ENCODE measurements at places on chromosomes 5 and 9.
A peak's percentile ranks its signal among the peaks of the same experiment; 100 is the strongest.

- no peak for DNase-seq
Observed at GRCh38 chr5:87851603-87852002, 417.0 kb downstream of the TMEM161B start.

DNA sequence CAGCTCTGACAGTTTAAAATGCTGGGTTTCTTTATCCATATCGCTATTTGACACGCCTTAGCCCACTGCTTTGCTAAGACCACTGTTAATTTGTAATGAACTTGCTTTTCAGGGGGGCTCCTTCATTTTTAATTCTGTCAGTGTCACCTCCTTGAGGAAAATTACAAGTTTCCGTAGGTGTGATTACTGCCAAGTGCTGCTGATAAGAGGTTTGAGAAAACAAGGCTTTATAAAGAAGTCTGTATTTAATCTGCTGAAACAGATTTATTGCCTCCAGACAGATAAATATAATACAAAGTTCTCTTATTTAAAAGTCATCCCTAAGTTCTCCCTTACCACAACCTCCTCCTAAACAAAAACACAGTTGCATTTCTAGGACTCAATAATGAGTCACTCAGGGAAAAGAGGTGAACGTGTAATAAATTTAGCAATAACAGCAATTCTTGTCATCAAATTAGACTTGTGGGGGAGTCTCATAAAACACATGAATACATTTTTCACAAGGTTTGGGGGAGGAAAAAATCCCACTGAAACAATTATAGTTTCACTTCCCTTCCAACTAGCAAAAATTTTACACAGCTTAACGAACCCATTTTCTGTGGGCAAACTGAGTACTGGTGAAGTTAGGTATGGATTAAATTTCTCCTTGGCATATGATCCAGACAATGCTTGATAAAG is 72.8 kb downstream of the MAPKAP1 start:
- no peak for DNase-seq

GRCh38 chr5:143557061-143557818 is 153.8 kb upstream of the NR3C1 start:
- DNase-seq: no peak

GRCh38 chr9:94927762-94928670 is 201.5 kb downstream of the AOPEP start:
- DNase-seq: no peak

DNA sequence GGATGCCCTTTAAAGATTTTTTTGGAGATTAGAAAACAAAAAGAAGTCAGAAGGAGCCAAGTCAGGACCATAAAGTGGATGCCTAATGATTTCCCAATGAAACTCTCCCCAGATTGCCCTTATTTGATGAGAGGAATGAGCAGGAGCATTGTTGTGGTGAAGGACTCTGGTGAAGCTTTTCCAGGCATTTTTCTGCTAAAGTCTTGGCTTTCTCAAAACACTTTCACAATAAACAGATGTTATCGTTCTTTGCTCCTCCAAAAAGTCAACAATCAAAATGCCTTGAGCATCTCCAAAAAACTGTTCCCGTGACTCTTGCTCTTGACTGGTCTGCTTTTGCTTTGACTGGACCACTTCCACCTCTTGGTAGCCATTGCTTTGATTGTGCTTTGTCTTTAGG is 121.8 kb downstream of the CAAP1 start:
- no peak for DNase-seq

DNA sequence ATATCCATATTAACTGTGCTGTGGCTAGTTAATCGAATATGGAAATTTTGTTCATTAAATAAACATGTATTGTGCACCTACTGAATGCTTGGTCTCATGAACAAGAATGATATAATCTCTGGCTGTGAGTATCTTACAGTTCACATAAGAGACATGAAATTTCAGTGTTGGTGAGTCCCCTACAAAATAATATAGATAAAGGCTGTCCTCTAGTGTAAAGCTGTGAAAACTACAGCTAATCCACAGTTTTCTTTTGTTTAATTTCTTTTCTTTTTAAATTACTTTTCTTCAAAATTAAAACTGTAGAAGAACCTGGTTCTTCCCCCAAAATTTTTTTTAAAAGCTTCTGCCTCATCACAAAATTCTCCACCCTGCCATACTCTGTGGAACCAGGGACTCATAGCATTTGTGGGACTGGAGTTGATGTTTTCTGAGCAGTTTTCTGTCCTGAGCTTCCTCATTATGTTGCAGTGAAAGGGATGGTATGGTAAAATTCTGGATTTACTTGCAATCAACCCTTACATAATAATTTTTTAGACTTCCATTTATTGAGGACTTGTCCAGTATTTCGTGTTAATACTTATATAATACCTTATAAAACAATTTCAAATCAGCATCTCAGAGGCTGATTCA is 135.0 kb downstream of the STK32A start:
- DNase-seq: no peak

- peak; percentile 4 for DNase-seq
Observed at GRCh38 chr5:124583469-124584350, 162.7 kb downstream of the ZNF608 start.

DNA sequence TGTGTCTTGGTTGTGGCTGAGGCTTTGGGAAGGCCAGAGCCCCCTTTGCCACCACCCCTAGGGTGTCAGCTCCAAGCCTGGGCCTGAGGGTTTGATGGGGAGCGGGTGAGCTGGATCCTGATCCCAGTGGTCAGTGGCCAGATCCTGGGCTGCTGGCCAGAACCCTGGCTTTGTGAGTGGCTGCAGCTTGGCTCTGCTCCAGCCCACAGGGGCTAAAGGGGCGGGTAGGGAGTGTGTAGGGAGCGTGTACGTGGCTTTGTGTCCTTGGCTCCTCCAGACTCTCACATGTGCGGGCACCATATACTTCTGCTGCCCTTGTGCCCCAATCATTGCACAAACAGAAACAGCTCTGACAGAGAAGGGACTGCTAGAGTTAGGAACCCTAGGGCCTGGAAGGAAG is 1.2 kb upstream of the IL11RA start:
- no peak for DNase-seq

- DNase-seq: no peak
Observed at GRCh38 chr5:121681229-121681855, 170.3 kb upstream of the FTMT start.

DNA sequence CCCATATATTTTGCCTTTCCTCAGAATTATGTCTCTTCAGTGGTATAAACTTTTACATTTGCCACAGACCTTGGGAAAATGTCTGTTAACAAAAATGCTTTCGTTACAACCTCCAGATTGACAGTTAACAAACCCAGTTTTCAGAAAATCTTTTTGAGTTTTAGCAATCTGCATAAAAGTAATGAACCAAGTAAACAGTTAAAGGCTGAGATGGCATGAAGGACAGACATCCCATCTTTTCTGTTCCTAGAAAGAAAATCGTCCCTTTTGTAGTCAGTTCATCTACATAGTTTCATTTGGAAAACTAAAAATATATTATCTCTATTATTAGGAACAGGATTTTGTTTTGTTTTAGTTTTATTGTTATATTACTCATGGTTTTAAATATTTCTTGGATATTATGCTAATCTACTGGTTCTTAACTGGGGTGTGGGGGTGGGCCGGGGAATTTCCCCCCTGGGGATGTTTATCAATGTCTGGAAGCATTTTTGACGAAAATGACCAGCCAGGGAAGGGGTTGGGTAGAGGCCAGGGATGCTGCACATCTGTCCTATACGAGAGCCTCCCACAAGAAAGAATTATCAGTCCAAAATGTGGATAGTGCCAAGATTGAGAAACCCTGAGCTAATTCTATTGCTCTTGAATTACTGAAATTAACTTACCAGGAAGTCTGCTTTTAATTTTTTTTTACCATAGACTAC is 11.9 kb downstream of the FYB1 start:
- DNase-seq: no peak

GRCh38 chr9:134321531-134321930 is 4.7 kb upstream of the RXRA start:
- no peak for DNase-seq

DNA sequence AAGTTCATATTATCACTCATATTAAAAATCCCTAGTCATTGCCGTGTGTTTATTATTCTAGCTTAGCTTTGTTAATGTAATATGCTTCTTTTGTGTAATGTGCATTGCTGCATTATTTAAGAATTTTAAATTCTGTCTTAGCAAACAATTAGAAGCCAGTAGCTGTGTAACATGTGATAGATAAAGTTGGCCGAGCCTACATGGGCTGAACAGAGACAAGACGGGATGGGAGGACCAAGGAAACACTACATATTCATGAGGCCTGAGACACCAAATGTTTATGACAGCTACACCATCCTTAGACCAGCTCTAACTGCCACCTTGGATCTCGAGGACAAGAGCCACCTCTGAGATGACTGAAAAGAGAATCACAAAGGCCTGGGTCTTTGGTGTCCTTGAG is 51.0 kb upstream of the COL15A1 start:
- DNase-seq: no peak

DNA sequence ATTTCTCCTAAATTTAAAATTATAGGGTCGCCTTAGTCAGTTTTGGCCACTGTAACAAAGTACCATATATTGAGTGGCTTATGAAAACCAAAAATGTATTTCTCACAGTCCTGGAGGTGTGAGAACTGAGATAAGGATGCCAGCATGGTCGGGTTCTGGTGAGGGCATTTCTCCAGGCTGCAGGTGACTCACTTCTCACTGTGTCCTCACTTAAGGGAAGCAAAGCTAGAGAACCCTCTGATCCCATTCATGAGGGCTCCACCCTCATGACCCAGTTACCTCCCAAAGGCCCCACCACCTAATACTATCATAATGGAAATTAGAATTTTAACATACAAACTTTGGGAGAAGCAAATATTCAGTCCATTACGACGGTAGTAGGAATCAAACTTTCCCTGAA is 75.1 kb upstream of the FBN2 start:
- DNase-seq: no peak

- no peak for DNase-seq
Observed at GRCh38 chr5:133400831-133401351, 211.4 kb downstream of the FSTL4 start.

DNA sequence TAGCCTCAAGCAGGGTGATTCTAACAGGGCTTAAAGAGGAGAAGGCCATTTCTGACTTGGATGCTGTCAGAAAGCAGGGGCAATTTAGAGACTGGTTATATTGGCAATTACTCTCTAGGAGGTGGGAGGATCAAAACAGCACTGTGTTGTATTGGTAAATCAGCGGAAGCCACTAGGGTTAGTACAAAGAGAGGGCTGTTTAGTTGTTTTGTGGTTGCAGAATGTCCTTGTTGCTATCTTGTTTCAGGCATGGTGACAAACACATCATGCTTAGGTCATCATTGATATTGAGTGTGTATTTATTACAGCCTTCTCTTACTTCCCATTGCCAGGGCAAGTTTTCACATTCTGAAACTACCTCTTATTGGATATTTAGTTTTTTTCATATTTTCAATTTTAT is 165.3 kb downstream of the TAF11L14 start:
- no peak for DNase-seq

GRCh38 chr9:70859694-70860093 is 261.7 kb downstream of the TRPM3 start:
- DNase-seq: no peak

- no peak for DNase-seq
Observed at GRCh38 chr5:14721990-14722656, 57.6 kb downstream of the OTULIN start.

- DNase-seq: no peak
Observed at GRCh38 chr9:30977965-30978364, 1406.5 kb upstream of the ACO1 start.

GRCh38 chr9:108750661-108751215 is 105.0 kb downstream of the ACTL7B start:
- no peak for DNase-seq

- DNase-seq: no peak
Observed at GRCh38 chr9:119368179-119368578, 1.1 kb downstream of the BRINP1 start.

DNA sequence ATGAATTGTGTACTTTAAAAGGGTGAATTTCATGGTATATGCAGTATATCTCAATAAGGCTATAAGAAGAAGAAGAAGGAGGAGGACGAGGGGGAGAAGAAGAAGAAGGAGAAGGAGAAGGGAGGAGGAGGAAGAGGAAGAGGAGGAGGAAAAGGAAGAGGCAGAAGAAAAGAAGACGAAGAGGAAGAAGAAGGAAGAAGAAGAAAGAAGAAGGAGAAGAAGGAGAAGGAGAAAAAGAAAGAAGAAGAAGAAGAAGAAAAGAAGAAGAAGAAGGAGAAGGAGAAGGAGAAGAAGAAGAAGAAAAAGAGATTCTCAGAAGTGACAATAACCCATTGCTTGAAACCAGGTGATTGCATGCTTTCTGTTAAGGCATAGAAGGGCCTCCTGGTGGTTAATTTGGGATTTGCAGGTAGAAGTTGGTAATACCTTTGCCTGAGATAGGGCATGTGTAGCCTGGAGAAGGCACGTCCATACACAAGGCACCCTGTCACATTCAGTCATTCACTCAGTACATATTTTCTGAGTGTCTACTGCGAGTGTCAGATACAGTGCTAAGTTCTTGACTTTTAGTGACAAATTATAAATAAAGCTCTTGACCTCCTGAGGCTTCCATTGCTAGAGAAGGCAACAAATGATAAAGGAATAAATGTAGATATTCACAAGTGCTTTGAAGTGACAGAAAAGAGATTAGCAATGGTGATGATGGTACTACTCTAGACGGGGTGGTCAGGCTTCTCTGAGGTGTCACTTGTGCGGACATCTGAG is 231.3 kb downstream of the NPR3 start:
- DNase-seq: no peak

DNA sequence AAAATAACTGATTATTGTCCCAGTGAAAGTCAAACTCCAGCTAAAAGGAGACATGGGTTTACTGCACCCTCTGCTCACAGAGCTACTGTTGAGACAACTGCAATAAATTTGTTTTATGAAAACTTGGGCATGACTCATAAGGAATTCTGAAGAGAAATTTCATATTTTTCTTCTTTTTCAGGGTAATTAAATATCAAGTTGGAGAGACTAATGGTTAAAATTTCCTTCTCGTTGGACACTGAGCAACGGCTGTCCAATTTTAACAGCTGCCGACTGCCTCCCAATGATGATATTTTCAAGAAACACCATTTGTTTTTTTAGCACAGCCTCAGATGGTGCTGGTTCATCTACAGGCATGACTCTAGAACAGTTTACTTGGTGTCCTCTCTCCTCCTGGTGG is 259.2 kb upstream of the RGMB start:
- no peak for DNase-seq

DNA sequence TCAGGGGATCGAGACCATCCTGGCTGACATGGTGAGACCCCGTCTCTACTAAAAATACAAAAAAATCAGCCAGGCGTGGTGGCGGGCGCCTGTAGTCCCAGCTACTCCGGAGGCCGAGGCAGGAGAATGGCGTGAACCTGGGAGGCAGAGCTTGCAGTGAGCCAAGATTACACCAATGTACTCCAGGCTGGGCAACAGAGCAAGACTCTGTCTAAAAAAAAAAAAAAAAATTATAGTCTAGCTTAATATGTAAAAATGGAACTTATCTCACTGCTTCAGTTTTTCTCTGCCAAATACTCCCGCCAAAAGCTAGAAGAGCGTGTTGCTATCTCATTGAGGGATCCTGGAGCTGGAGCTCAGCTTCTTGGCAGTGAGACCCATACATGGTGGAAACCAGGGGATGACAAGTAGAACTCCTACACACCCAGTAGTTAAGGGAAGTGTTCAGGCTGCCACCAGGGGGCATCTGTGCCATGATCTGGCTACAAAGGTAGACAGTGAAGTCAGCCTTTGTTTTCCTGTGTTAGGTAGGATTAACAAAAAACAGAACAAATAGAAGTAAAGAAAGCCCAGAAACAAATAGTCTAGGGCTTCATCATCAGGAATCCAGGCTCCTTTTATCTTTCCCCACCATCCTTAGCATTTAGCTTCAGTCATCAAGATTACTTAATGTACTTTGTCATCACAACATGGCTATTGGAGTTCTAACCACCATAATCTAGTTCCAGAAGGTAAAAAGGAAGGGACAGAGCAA is 33.6 kb upstream of the GLIPR2 start:
- DNase-seq: peak; percentile 87

GRCh38 chr5:168328814-168329213 is 37.4 kb downstream of the WWC1 start:
- no peak for DNase-seq

Measured in stimulated activated CD4-positive, alpha-beta T cell treated with anti-CD3 and anti-CD28 coated beads, Interleukin-4, amount 100 ng/mL, for 4 hours (primary cell).